ENCODE measurements at places on chromosomes 2 and 18.
A peak's percentile ranks its signal among the peaks of the same experiment; 100 is the strongest.

DNA sequence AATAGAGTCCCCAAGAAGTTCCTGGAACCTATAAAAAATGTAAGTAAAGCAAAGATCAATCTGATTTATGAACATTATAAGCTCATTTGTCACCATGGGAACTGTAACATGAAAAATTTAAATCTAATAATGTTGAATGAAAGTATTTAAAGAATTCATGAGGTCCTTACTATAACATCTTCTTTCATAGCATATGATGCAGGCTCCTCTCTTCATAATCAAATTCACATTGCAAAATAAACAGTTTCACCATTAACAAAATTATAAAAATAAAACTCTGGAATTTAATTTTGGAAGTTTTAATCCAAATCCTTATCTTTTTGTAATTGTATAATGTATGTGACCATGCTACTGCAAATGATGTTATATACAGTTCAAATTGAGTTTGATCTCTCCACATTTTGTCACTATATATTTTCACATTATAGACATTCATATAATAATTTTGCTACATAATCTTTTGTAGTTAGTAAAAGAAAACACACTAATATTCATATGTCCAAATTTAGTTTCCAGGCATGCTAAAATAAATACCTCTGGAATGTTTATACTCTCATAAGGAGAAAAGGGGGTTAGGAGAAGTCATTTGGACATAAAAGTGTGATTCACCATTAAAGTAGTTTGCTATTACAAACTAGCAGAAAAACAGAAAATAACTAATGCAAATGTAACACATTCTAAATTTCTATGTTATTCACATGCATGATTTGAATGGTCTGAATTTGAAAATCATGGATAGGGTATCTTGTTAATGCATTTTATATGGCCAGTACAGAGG is 954.1 kb downstream of the DSC3 start:
- DNase-seq, result no peak

DNA sequence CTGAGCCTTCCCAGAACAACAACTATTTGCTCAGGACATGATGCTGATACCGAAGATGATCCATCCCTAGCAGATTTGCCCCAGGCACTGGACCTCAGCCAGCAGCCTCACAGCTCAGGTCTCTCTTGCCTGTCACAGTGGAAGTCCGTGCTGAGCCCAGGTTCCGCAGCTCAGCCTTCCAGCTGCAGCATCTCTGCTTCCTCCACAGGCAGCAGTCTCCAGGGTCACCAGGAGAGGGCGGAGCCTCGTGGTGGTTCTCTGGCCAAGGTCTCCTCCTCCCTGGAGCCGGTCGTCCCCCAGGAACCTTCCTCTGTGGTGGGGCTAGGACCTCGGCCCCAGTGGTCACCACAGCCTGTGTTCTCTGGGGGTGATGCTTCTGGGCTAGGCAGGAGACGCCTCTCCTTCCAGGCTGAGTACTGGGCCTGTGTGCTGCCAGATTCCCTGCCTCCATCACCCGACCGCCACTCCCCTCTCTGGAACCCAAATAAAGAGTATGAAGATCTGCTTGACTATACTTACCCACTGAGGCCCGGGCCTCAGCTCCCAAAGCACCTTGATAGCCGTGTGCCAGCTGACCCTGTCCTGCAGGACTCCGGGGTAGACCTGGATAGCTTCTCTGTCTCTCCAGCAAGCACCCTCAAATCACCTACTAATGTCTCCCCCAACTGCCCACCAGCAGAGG is 15.4 kb downstream of the CEP68 start:
- DNase-seq, result no peak

- DNase-seq, result no peak
Observed at GRCh38 chr18:39350945-39351344, 1785.3 kb upstream of the CELF4 start.

DNA sequence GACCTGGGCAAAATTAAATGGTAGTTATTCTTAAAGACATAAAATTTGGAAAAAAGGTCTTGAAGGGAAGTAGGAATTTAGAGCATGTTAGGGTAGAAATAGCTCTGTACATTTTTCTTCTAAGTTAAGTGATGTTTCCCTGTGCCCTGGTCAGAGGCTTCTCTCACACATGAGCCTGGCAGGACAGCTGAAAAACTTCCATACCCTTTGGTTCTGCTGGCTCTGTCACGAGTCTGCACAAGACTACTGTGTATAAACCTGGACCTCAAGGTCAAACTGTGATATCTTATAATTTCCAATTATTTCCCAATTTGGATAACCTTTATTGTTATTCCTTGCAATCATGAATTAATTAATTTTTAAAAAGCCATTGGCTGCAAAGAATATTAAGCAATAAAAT is 664.7 kb downstream of the BCL11A start:
- no peak for DNase-seq

DNA sequence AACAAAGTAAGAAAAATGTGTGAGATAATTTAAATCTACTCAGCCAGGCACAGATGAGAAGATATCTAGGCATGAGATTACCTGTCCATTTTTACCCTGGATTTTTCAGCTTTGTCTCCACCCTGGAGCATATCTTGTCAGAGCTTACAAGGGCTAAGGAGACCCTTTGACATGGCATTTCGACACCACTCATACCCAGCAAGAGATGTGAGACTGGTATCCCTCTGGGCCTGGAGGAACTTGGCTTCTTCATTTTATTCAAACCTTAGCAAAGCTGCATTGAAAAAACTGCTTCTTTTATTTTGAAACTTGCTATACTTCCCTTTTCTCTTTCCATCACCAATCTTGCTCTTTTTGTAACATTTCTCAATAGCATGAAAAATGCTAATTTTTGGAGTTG is 194.9 kb upstream of the HNMT start:
- no peak for DNase-seq

DNA sequence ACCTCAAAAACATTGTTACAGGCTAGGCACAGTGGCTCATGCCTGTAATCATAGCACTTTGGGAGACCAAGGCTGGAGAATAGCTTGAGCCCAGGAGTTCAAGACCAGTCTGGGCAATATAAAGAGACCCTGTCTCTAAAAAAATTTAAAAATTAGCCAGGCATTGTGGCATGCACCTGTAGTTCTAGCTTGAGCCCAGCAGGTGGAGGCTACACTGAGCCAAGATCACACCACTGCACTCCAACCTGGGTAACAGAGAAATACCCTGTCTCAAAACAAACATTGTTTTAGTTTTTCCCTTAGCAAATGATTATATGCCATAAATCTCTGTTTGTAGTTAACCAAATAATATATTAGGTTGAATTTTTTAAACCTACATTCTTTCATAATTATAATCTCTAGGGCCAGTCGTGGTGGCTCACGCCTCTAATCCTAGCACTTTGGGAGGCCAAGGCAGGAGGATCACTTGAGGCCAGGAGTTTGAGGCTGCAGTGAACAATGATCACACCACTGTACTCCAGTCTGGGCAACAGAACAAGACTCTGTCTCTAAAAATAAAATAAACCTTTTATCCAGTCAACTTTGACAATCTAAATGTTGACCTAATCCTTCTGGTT is 13.3 kb upstream of the CYP20A1 start:
- DNase-seq, result no peak

GRCh38 chr2:110807522-110807921 is 75.1 kb downstream of the ACOXL start:
- DNase-seq, result peak; percentile 59

GRCh38 chr18:10402871-10403559 is 51.4 kb upstream of the APCDD1 start:
- no peak for DNase-seq

DNA sequence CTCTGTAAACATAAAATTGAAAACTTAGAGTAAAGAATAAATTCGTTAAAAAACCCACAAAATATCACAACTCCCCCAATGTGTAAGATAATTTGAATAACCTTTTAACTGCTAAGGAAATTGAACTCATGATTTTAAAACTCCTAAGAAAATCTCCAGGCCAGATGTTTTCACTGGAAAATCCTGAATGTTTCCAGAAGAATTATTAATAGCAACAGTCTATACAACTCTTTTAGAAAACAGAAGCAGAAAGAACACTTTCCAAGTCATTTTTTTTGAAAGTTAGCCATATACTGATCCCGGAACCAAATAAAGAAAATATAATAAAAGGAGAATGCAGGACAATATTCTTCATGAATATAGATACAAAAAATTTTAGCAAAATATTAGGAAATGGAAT is 165.6 kb downstream of the ACOXL start:
- no peak for DNase-seq

- no peak for DNase-seq
Observed at GRCh38 chr2:7324706-7325105, 407.5 kb downstream of the RNF144A start.

DNA sequence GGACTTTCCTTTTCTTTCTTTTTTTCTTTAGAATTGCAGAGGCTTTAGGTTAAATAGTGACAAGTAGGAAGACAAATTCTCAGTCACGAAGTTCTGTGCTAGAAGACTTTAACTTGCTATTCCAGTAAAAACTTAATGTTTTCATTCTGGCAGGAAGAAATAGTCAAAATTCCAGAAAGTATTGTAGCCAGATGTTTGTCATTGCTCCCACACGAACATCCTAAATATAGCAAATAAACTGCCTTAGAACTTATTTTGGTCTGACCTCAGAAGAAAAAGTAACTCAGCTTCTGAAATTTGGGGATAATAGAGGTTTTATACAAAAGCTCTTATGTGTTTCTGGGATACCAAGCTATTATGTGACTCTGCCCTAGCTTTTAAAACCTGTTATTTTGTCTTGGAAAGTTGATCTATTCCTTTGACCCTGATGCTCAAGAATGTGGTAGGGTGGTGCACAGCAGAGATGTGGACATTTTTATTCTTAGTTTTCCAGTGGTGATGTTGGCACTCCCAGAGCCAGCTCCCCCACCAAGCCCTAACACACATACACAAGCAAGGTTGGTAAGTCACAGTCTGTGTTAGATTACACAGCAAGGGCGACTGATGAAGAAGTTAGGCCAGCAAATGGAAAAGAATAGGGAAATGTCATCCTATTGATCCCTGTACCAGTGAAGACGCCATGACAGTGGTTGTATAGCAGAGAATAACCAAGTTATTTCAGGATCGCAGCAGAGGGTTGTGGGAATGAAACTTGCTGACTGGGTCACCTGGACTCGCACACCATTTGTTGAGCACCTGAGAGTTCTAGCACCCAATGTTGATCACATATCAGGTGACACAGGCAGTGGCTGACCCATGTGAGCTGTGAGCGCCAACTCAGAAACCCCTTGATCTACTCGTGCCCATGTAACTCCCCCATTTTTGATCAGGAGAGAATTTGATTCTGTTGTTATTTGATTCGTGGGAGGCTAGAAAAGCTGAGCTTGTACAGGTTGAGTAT is 23.7 kb downstream of the FARP2 start:
- peak; percentile 44 for DNase-seq

DNA sequence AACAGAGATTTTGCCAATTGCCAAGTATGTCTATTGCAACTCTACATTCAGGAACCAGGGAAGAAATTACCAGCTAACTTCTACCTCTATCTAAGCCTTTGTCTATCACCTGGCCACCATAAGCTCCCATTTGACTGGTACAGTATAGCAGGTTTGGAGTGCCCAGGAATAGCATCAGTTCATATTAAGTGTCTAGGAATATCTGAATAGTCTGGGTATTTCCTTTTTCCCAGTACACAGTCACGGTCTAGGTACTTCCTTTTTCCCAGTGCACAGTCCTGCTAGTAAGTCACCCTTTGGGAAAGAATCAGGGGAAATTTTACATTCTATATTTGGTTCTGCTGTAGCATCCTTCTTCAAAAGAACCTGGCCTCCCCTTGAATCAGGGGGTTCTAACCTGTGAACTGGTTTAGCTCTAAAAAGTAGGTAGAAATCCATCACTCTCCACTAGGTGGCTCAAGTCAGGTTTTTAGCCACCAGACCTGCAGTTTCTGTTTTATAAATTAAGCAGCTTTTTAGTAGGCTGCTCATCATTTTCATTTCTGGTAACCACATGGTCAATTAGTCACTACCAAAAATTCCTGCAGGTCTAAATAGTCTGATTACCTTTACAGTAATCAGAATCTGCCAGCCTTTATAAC is 49.3 kb upstream of the DNAJC10 start:
- DNase-seq, result peak; percentile 19

DNA sequence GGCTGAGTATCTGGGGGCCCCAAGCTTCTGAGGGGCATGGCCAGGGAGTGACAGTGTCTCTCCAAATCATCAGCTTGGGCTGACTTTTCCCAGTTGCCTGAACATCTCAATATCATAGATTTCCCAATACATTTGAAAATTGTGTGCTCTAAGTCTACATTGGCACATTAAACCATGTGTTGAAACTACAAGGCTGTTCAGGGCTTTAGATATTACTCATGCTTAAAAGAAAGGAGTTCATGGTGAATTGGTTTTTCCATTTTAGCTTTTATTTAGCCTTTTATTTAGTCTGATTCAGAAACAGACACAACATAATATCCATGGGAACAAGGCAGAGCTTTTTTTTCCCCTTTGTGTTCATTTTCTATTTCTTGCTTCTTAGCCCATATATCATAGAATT is 49.9 kb upstream of the GALR1 start:
- no peak for DNase-seq

GRCh38 chr2:171432969-171433762 is 624 bp downstream of the METTL8 start:
- DNase-seq, result no peak

DNA sequence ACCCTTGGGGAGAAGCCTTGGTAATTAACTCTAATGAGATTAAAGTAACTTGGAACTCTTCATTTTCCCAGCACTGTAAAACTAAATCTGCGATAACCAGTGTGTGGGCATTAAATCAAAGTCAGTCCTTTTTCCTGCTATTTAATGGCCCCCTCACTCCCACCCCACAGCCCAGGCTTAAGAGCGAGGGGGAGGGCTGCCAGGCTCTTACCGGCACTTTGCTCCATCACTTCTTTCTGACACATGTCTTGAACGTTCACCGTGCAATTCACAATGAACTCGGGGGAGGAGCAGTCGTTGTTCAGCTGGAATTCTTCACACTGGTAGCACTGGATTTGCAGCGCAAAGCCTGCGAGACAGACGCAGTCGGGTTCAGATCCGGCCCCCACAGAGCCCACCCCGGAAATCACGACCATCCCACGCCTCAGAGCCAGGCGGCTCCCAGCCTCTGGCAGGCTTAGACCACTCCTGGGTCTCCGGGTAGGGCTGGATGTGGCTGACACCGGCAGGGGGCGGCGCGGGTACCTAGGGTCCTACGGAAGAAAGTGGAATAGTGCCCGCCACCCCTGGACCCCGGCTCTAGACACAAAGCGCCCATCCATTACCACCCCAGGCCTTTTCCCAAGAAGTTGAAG is 1.7 kb downstream of the LYPD1 start:
- DNase-seq, result no peak
